Anterior cingulate cortex (tissue), 58 donors: ENCODE measurements at places on chromosomes 5 and 9.

DNA sequence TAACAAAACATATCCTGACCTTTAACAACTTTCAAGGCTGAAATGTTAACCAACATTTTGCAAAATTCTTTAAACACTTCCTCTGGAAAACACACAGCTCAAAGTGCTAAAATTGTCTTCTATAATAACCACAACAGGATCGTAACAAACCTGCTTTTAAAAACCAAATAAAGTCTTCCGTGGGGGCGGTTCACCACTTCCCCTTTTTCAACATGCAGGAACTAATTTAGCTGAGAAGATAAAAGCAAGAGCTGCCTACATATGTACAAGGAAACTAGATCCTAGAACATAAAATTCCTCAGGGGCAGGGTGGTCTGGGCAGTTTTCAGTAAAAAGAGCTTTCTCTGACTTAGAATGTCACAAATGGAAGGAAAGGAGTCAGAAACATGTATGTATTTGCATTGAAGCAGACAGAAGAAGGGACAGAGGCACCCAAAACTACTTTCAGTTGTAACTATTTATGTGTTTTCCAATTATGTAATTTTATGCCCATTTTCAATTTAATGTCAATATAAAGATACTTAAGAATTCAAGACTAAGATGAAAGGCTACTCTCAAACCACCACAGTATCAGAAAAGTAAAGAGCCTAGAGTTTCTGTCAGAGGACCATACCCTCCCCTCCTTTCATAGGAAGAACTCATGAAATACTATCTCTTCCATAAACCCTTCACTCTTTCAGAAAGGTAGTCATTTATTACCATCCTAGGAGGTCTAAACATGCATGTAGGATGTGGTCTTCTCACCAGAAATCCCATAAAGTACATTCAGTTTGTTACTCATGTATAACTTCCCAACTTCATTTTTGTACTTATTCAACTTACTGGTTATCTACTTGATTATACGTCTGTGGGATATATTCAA lies 185.9 kb upstream of the RASA1 start:
- no peak for DNase-seq

GRCh38 chr5:133969654-133970324 lies 1.4 kb upstream of the C5orf15 start:
- no peak for DNase-seq

GRCh38 chr5:177539411-177539810 lies 15.0 kb downstream of the FAM193B start:
- no peak for DNase-seq

- DNase-seq = no peak
These were observed 38.8 kb upstream of the LIFR start for GRCh38 chr5:38595132-38595745.

DNA sequence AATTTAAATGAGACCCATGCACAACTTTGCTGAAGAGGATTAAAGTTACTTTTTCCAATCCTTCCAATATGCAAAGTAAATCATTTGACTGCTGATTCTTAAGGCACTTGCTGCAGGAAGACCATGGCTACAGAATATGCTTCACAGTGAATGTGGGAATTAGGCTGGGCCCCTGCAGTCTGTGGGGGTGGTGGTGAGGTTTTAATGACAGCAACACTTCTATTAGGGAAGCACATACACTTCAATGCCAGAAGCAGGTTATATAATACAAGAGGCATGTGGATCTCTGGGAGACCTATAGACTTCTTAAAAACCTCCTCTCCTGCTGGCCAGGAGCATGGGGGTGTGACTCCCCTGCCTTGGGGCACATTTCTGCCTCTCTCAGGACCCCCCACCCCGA lies 124.5 kb upstream of the KLF9 start:
- no peak for DNase-seq

DNA sequence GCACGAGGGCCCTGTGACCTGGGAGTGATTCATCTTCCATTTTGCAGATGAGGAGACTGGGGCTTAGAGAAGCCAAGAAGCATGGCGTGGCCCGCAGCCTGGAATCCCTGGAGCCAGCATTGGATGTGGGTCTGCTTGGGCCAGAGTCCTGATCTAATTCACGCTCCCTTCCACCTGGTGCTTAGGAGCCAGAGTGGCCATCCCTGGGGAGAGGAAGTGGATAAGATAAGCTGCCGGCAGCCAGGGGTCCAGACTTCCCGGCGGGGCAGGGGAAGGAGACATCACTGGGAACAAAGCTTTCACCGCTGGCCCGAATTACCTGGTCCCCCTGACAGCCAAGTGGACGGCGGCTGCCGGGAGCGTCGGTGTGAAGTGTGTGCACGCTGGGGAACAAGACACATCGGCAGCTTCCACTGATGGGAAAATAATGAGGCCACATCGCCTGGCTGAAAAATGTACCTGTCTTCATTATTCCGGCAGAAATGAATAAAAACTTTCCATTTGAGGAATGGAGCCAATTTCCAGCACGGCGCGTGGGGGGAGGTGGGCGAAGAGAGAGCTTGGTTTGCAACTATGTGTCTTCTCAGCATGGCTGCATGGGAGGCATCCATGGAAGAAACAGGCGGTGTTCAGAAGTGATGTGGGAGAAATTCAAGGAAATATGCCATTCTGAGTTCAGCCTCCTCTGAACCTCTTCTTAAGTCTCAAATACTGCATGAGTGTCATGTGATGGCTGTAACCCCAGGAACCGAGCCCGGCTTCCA lies 78.5 kb downstream of the OLFM1 start:
- DNase-seq = no peak
